ENCODE measurements at places on chromosomes 7 and 10.

- no peak for DNase-seq
Observed at GRCh38 chr10:63752318-63752717, 231.1 kb downstream of the REEP3 start.

- DNase-seq, result no peak
Observed at GRCh38 chr10:33326933-33327332, 7.5 kb downstream of the NRP1 start.

- DNase-seq, result no peak
Observed at GRCh38 chr7:20411372-20411771, 80.7 kb downstream of the ITGB8 start.

GRCh38 chr7:3260401-3260715 is 40.7 kb upstream of the SDK1 start:
- DNase-seq, result no peak

- no peak for DNase-seq
Observed at GRCh38 chr7:29140873-29141468, 5.4 kb downstream of the CPVL start.
